NCI-H510A (cell line): ENCODE measurements at places on chromosomes 6 and 20.

- peak; percentile 16 for DNase-seq
Observed at GRCh38 chr6:161139766-161140553, 133.9 kb downstream of the AGPAT4 start.

DNA sequence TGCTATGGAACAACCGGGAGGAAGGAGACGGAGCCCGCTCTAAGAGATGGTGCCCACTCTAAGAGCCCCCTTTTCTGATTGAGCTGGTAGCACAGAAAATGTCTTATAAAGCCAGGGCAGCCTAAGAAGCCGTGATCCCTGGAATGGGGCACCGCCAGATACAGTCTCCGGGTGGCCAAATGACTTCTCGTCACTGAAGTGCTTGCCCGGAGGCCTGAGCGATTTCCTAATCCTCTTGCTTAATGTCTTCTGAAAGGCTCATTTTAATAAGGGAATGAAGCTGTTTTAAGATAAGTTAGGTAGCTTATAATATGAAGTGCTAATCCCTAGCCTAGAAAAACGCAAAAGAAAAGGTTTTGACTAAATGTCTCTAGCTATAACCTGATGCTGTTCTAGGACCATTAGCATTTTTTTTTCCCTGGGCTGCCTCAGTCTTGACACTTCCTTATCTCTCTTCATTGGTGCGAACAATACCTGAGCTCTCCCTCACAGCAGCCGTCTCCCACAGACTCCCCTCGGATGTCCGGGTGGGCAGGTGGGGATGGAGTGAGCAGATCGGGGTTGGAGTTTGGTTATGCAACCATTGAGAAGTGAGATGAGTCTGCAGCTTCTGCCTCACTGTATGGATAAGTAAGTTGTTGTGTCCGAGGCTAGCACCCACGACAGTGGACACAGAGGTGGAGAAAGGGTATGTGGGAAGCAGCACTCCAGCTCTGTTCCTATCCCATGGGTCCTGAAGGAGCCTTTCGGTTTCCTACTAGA lies 559.4 kb upstream of the AGPAT4 start:
- DNase-seq = no peak

- no peak for DNase-seq
Observed at GRCh38 chr20:24950128-24950835, 1.2 kb downstream of the CST7 start.

- DNase-seq = no peak
Observed at GRCh38 chr6:33452496-33452895, 1.9 kb upstream of the ZBTB9 start.

GRCh38 chr20:48146877-48147276 lies 361.6 kb upstream of the SULF2 start:
- no peak for DNase-seq

DNA sequence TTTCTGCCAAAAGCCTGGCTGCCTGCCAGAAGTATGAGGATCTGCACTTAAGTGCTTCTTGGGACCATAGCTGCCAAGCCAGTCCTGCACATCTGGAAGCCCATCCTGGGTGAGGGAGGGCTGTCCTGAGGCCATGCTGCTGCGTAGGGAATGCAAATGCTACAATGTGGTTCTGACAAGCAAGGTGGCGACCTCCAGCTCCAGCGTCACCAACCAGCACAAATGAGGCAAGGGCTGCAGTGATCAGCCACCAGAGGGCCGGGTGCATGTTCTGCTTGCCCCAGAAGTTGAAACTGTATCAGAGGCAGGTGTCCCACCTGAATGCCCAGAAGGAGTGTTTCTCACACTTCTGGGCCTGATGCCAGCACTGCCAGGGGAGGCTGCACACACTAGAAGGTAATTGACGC lies 99.1 kb upstream of the KCNQ5 start:
- peak; percentile 29 for DNase-seq

GRCh38 chr6:135451617-135452190 lies 45.8 kb downstream of the AHI1 start:
- no peak for DNase-seq

- no peak for DNase-seq
Observed at GRCh38 chr20:44288252-44288651, 22.8 kb downstream of the FITM2 start.

DNA sequence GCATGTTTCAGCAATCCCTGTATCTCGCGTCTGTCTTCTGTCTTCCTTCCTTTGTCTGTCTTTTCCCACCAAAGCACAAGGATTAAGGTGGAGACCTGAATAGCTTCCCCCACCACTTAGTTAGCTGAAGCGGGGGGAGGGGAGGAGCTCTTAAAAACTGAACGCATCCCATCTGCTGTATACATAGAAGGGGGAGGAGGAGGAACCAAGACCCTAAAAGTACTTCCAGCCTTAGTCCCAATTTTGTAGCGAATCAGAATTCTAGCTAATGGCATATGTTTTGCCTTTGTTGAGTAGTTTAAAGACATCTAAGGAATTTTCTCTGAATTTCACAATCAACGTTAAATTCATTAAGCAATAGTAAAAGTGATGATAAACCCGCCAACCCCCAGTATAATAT lies 47.9 kb downstream of the GNAS start:
- no peak for DNase-seq

GRCh38 chr6:112842330-112842685 lies 495.2 kb downstream of the RFPL4B start:
- no peak for DNase-seq

DNA sequence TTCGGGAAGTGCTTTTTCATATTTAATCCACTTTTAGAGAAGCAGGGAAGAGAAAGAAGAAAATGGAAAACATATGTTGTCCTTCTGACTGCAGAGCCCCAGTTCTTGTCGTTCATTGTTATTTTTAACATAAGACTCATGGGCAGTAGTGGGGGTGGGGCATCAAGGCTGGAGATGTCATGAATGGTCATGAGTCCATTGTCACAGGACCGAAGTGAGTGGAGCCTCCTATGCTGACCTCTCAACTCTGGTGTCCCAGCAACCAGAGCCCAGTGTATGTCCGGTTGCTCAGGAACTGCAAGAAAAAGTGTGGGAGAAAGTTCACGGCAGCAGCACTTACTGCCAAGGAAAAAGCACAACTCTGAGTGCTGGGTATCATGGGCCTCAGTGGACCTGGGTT lies 108.6 kb downstream of the BANF2 start:
- no peak for DNase-seq

- no peak for DNase-seq
Observed at GRCh38 chr6:14326774-14327173, 209.2 kb downstream of the CD83 start.

DNA sequence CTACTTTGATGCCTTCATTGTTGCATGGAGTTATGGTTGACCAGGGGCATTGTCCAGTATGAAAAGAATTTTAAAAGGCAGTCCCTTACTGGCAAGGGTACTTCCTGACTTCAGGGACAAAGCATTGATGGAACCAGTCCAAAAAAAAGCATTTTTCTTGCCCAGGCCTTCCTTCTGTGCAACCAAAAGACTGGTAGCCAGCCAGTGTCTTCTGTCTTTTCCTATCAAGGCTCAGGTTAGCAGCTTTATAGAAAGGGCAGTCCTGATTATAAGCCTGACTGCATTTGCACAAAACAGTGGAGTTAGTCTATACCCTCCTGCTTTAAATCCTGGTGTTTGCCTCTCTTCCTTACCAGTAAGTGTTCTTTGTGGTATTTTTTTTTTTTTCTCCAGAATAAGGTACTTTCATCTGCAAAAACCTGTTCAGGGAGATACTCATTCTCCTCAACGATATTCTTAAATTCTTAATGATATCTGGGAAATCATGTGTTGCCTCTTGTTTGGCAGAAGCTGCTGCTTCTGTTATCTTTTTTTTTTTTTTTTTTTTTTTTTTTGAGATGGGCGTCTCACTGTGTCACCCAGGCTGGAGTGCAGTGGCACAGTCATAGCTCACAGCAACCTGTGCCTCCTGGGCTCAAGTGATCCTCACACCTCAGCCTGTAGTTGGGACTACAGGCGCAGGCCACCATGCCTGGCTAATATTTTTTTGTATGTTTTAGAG lies 33.9 kb downstream of the SCAF8 start:
- no peak for DNase-seq

DNA sequence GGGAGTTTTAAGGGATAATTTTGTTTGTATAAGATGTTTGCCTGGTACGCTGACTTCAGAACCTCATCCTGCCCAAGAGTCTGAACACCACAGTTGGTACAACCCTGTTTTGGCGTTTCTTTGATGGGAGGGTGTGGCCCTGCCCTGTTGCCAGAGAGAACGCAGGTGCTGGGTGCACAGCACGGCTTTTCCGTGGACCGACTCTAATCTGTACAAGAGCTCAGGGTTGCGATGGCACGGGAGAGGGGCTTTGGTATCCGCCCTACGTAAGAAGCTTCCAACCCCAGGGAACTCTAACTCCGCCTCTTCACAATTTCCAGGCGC lies 1.3 kb downstream of the CYP24A1 start:
- no peak for DNase-seq

DNA sequence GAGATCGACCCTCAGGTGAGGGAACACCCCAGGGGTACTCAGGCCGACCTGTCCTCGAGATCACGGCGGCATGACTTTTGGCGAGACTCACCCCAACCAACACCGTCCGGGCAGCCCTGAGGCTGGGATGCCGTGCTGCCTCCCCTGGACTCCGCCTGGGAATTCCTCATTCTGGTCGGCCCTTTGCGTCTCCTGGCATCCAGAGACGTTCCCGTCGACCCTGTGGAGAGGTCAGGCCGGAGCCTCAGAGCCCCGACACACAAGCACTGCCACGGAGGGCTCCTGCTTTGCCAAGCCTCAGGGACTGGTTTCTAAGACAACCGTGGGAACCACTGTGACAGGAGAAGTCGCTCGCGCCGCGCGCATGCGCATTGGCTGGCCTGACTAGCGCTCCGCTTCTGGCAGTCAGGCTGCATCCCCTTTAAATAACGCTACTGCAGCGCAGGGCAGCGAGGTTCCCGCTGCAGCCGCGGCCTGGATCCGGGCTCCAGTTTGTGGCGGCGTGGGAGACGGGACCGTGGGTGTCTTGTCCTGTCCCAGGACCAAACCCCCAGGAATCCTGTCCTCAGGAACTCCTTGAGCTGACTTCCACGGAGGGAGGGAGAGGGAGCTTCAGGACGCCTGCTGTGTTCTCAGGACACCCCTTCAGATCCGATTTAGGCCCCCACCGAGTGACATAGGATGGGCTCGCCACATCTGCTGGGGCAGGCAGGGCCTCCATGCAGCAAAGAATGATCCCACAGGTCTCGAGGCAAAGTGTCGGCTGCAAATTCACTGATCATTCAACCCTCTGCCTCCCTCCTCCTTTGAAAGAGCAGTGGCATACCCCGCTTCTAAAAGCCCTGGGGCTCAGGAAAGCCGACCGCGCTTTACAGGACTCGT lies 163.2 kb upstream of the ZNF337 start:
- peak; percentile 59 for DNase-seq

DNA sequence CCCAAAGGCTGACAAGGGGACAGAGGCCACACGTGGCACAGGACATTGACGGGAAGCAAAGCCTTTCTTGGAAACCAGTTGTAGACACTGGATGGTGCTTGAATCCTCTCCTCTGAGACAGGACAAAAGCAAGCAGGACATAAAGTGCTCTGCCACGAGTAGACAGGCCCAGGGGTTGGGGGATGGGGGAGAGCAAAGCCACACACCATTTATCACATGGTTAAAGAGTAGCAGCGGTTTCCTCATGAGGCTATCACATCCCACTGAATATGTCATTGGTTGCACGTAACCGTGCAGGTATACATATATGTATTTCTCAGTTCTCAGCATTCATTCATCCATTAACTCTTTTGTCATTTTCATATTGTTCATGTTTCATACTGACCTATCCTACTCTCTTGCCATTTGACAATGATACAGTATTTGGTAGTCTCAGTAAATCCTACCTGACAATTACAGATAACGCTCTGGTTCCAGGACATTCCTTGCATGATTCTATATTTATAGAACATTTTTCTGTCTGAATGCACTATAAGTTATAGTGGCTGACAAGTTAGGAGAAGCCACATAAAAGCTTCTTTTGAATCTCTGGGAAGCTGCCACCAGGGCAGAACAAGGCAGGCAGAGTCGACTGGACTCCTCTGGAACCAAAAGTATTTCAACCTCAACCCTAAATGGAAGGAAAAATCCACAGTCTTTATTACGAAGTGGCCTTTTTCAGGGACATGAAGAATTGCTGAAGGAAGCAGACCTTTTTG lies 23.5 kb downstream of the METTL24 start:
- no peak for DNase-seq

GRCh38 chr6:28506807-28507475 lies 8.7 kb downstream of the GPX6 start:
- no peak for DNase-seq

- no peak for DNase-seq
Observed at GRCh38 chr6:113924312-113924723, 46.6 kb downstream of the HDAC2 start.

DNA sequence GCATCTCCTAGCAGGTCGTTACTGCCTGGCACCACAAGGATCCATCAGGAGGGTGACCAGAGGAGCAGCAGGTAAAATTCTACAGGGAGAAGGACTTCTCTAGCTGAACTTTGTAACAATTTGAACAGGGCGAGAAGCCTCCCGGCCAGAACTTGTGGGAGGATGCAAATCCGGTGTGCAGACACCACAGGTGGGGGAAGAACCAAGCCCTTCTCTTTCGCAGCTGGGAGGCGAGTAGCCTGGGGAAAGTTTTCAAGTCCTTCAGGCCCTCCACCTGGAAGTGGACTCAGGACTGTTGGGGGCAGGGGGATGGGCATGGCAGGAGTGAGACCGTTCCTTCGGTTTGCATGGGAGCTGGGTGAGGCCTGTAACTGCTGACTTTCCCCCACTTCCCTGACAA lies 42.7 kb upstream of the FAM210B start:
- DNase-seq = no peak

- DNase-seq = no peak
Observed at GRCh38 chr6:116444092-116444491, 17.1 kb upstream of the CALHM6 start.
